ENCODE measurements at places on chromosomes 3 and 15. TPM values are rescaled to one million over a fixed set of nuclear protein-coding genes. Genes with fewer than 3 reads are reported as not detected.

MESP1 gene
- 0.32 TPM for polyA plus RNA-seq

DNA sequence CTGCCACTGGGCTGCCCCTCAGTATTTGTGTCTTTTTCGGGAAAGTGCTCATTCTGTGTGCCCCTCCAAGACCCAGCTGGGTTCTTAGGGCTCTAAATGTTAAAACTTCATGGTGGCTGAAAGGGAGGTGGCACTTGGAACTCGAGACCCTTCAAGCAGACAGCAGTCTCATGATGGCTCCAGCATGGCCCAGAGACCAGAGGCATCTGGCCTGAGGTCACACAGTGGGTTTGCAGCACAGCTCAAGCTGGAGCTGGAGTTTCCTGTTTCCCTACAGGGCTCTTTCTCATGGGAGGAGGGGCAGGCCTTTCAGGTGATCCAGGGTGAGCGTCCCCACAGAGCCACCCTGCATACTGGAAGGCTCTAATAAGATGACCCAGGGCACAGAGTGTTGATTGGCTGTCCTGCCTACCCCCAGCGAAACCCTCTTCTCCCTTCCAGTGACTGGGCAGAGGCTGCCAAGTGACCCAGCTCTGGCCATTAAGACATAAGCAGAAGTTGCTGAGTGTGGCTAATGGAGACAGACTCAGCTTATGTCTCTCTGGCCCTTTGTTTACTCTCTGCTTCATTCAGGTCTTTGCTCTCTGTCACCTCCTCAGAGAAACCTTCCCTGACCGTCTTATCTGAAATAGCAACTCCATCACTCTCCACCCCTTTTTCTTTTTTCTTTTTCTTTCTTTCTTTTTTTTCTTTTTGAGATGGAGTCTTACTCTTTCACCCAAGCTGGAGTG, 166.6 kb upstream of the SMAD3 start:
- H3K4me3 ChIP-seq: no peak overlapping the region
- H3K27ac ChIP-seq: no peak overlapping the region
- DNase-seq: no peak

DNA sequence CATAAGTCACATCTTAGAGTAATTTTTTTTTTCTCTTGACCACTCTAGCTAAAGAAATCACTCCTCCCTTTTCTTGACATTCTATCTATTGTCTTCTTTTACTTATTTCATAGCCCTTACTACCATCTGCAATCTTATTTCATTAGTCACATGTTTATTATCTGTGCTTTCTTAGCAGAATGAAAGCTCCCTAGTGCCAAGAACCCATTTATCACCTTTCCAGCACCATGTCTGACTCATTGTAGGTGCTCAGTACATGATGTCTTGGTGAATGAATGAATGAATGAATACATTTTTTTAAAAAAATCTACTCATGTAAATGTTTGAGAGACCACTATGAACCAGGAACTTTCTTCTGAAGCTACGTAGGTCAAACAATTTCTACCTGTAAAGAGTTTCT, 157.2 kb downstream of the CADPS start:
- no peak overlapping the region for H3K27ac ChIP-seq
- H3K36me3 ChIP-seq: no peaks in the 10 kb centered on the region
- no peaks in the 10 kb centered on the region for H3K27me3 ChIP-seq
- H3K4me1 ChIP-seq: no peaks in the 10 kb centered on the region

GRCh38 chr3:139327861-139328260, 16.0 kb upstream of the MRPS22 start:
- H3K4me1 ChIP-seq: peaks cover 4% of the 10 kb centered on the region
- no peaks in the 10 kb centered on the region for H3K36me3 ChIP-seq
- DNase-seq: no peak
- H3K27me3 ChIP-seq: peaks cover 3% of the 10 kb centered on the region

- H3K4me1 ChIP-seq: no peaks in the 10 kb centered on the region
- H3K4me3 ChIP-seq: no peak overlapping the region
- H3K36me3 ChIP-seq: no peaks in the 10 kb centered on the region
- no peak for DNase-seq
- H3K27me3 ChIP-seq: no peaks in the 10 kb centered on the region
- H3K27ac ChIP-seq: no peak overlapping the region
Observed at GRCh38 chr3:56833536-56833935, 31.8 kb upstream of the ARHGEF3 start.

PLSCR4 gene
- polyA plus RNA-seq: not detected

SLCO2A1 gene
- polyA plus RNA-seq: not detected

Measured in CD4-positive, CD25-positive, alpha-beta regulatory T cell (primary cell).